Jurkat, Clone E6-1 (cell line): ENCODE measurements at places on chromosomes 5 and 9.
A peak's percentile ranks its signal among the peaks of the same experiment; 100 is the strongest.

- no peak for DNase-seq
These were observed 14.5 kb upstream of the TGFBI start for GRCh38 chr5:136014049-136015002.

DNA sequence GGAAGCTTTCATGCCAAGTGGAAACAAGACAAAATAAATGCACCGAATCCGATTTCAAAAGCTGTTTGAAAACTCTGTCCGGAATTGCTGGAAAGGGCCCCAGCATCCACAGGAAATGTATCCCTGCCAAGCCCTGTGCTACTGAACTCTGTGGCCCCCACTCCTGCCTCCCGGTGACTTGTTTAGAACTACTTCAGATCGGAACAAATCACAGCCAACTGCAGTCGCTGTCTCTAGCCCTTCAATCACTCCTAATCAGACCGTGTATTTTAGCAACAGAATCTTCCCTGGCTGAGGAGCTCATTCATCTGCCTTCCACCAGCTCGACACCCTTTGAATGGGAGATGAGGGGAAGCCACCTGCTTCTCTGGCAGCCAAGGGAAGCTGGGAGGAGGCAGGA lies 94.1 kb downstream of the KCNIP1 start:
- DNase-seq: no peak

- no peak for DNase-seq
These were observed 226.0 kb downstream of the MPDZ start for GRCh38 chr9:13053504-13053903.

GRCh38 chr5:81530919-81531318 lies 137.0 kb upstream of the ACOT12 start:
- no peak for DNase-seq

- no peak for DNase-seq
These were observed 8.6 kb upstream of the PCDHB1 start for GRCh38 chr5:141042555-141042954.

GRCh38 chr5:53895091-53895683 lies 334.7 kb downstream of the NDUFS4 start:
- DNase-seq: no peak

DNA sequence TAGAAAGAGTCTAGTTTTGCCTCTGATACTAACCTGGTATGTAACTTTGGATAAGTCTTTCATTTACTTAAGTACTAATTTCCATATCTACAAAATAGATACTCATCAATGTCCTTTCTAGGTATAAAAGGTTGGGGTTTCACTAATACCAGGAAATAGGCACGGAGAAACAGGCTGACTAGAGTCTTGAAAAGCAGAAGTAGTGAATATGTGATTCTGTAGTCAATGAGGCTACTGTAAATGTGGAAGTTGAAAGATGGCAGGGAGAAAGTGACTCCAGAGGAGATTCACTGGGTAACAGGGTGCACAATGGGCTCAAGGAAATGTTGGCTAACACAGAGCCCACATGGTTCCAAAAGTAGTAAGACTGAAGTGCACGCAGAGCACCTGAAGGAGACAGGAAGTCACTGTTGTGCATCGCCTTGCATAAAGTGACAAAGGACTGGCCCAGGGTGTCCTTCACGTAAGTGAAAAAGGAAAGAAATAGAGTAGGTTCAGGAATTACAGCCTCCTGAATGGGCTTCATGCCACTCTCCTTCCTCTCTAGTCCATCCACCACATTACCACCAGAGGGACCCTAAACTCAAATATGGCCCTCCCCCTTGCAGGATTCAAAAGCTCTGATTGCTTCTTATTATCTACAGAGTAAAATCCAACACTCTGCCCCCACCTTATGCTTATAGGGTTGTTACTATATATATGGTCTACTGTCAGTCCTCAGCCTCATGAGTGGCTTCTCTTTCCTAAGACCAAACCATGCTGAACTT lies 288.0 kb upstream of the SMARCA2 start:
- DNase-seq: peak; percentile 19

GRCh38 chr5:133853646-133854365 lies 114.6 kb downstream of the C5orf15 start:
- DNase-seq: no peak

DNA sequence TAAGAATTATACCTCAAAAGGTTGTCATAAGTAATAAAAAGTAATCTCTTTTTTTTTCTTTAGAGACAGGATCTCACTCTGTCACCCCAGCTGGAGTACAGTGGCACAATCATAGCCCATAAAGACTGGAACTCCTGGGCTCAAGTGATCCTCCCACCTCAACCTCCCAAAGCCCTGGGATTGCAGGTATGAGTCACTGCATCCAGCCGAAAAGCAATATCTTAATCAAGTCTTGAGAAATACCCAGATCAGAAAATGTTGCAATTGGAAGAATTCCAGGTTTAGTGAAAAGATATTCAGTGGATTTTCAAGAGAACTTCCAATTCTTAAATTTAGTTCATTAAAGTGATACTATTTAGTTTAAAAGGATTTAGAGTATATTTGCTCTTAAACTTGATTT lies 40.9 kb upstream of the IDNK start:
- no peak for DNase-seq

DNA sequence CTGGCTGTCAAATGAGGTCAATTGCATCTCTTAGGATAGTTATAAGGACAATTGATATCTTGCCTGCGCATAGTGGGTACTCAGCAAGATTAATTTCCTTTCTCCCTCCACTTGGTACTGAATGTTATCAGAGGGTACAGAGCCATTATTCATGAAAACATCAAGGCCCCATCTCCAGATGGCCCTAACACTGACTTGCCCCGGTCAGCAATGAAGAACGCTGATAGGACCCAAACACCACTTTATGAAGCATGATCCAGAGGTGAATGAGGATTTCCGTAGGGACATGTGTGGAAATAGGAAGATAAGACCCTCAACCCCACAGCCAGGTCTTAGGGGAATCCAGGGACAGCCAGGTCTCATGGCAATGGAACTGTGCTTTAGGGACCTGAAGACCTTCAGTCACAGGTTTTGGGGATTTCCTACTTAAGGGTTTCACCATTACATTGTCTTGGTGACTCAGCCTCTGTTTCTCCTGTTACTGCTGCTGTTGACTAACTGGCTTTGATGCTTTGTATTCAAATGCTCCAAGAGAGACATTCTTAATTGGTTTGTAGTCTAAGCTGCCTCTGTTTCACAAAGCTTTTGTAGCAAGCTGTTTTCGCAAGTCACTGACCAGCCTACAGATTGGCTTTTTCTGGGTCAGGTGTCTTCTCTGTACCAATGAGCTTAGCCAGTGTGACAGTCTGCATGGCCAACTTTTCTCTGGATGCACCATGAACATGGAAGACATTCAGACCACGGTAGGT lies 35.3 kb upstream of the IQGAP2 start:
- no peak for DNase-seq

GRCh38 chr5:80608731-80609130 lies 38.7 kb upstream of the ANKRD34B start:
- DNase-seq: no peak
